WERI-Rb-1 (cell line): ENCODE measurements at places on chromosomes 5 and 9.

- DNase-seq: no peak
These were observed 286.4 kb downstream of the DENND1A start for GRCh38 chr9:123643518-123643917.

DNA sequence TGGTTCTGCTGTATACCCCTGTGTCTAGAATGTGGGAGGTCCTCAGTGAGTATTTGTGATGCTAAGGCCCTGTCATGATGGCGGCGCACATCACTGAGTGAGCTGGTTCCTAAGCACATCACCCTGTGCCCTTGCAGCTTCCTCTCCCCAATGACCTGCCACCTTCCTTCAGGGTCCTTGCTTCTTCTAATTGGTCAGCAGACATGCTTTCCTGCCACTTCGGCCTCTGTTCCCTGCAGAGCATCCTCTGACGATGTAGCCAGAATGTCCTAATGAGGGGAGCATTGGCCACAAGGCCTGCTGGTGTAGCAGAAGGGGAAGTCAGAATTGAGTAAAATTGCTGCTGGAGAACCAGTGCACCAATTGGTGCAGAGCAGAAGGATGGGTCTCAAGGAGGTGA lies 31.1 kb upstream of the ANGPTL2 start:
- DNase-seq: no peak

DNA sequence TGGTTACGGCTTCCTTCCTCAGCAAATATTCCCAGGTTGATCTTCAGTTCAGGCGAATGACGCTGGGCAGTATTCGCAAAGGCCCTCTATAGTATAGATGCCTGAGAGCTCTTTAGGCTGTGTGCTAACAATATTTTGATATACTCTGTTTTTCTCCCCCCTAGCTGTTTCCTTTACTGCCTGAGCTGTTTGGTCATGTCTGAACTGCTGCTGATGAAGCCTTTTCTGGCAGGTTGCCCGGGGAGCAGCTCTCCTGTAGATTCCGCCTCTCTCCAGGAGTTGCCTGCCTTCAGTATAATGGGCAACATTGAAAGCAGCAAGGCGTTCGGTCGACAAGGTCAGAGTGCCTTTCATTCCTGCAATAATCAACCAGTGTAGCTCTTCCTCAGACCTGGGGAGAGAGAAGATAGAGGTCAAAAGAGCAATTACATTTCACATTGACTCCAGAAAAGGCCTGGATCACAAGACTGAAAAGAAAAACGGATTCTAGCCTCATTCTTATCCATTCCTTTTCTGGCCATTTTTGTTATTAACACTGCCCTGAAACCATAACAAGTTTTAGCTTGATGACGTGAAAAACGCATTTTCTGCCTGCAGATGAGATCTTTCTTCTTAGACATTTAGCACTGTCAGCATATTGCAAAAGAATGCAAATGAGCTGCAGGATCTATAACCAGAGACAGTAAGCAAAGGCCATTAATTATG lies 60.1 kb upstream of the ZNF608 start:
- DNase-seq: peak; percentile 26

DNA sequence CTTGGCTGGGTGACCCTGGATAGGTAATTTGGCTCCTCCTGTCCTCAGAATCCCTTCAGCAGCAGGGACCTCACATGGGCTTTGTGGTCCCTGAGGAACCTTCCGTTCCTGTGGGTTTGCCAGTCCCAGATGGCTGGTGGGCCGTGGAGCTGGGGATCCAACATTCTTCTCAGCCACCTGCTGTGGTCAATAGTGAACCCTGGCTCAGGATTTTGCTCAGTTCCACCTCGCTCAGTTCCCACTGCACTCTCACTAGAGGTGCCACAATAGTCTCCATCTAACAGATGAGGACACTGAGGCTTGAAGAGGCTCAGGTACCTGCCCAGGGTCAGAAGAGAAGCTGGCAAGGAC lies 17.1 kb upstream of the SPOUT1 start:
- DNase-seq: no peak

DNA sequence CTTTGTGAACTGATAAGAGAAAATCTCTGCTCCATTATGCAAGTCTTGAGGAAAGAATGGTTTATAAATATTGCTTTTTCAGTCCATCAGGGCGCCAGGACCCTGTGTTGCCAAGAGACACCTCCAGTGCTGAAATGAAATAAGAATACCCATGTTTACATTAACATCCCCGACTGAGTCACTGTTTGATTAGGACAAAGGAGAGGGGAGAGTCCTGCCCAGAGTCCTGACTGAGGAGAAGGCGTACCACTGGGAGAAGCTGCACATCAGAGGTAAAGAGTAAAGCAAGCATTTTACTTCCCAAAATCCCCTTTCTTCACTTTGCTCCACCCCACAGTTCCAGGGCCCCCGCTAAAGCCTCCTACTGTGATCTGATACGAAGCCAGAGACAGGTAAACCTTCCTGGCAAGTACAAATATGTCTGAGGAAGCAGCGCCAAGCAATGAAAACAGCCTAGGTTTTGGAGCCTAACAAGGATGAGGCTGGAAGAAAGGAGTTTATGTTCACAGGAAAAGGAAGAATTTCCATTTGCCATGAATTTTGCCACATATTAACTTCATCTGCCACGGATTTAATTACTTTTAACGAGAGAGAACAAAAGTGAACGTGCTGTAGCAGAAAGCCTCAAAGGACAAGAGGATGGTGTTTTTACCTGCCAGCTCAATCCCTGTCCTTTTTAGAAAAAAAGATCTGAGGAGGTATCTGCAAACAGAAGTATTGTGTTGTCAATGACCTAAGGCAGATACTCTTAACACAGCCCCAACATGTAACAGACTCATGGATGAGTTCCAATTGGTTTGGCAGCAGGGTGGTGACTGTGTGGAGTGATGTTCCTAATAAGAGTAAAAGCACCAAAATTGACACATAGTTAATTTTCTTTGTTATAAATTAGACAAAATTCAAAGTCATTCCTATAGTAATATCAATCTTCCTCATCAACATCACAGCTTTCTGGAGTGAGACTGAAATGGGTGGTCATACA lies 209.4 kb upstream of the TLE4 start:
- no peak for DNase-seq

GRCh38 chr9:5186416-5187169 lies 1.2 kb upstream of the INSL6 start:
- peak; percentile 57 for DNase-seq

- DNase-seq: peak; percentile 6
These were observed 54.8 kb upstream of the ANGPTL2 start for GRCh38 chr9:127177231-127177630.

- no peak for DNase-seq
These were observed 901.3 kb upstream of the SEMA6A start for GRCh38 chr5:117475919-117476318.
